ENCODE measurements at places on chromosomes 7 and 10.

GRCh38 chr10:130652544-130652943 is 516.4 kb downstream of the GLRX3 start:
- no peak for DNase-seq

DNA sequence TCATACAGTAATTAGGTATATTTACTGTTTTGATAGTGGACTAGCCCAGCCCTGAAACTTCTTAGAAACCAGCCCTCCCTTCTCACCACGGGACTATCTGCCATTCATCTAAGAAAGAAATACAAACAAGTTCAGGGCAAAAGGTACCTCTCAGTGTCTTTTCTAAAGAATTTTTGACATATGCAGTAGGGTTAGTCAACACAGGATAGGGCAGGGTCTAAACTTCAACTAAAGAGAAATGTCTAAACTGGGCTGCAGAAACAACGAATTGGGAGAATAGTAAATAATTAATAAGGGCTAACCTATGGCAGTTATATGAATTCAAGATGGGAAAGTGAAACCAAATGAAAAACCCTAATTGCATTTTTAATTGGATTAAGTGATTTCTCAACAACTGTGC is 496.6 kb downstream of the INHBA start:
- no peak for DNase-seq

GRCh38 chr10:60675236-60675635 is 103.0 kb upstream of the CDK1 start:
- DNase-seq: no peak

DNA sequence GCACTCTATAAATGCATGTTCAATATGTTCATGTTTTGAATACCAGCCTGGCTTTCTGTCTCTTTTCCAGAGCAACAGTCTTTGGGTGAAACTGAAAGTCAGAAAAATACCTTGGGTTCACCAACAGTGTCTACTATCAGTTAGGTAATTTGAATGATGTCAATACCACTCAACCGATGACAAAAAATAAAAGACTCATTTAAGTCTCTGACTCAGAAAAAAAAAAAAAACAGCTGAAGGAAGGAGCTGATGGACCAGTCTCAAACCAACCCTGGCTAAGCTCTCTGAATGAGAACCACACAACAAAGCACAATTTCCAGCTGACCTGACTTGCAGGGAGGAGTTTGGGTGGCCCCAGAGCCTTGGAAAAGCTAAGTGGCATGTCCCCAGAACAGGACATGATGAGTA is 42.5 kb downstream of the ABLIM1 start:
- no peak for DNase-seq

- no peak for DNase-seq
Measured at GRCh38 chr10:30058570-30059132, 735 bp downstream of the JCAD start.

- no peak for DNase-seq
Measured at GRCh38 chr10:124131172-124131571, 37.8 kb upstream of the CHST15 start.

- no peak for DNase-seq
Measured at GRCh38 chr7:105643851-105644250, 62.6 kb upstream of the EFCAB10 start.

GRCh38 chr7:14886533-14886932 is 16.0 kb downstream of the DGKB start:
- DNase-seq: no peak

GRCh38 chr10:15877836-15878576 is 17.7 kb upstream of the MINDY3 start:
- DNase-seq: no peak

DNA sequence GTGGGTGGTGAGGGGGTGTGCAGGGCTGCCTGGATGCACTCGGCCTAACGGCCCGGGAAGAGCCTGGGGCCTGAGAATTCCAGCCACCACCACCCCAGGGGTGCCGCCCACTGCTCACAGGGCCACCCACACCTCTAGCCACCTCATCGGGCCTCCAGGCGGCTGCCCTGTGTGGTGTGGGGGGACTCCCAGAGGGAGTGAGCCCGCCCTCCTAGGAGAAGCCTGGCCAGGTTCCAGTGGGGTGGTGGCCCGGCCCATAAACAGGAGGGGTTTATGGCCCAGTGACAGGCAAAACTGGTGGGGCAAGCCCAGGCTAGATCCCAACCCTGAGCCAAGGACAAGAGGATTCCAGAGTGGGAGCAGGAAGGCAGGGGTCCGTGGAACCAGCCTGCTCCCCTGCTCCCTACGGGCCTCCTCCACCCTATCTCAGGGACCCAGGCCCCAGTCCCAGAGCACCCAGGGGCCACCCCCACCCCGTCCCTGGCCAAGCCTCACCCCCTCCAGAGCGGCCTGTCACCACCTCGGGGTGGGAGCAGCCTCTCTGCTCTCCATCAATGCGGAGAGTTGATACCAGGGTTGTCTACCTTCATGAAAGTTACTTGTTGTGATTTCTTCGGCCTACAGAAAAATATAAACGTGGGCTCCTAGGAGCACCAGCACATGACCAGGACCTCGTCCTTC is 20.2 kb upstream of the PDGFA start:
- no peak for DNase-seq

- no peak for DNase-seq
Measured at GRCh38 chr10:77109351-77109994, 528.1 kb downstream of the KCNMA1 start.

DNA sequence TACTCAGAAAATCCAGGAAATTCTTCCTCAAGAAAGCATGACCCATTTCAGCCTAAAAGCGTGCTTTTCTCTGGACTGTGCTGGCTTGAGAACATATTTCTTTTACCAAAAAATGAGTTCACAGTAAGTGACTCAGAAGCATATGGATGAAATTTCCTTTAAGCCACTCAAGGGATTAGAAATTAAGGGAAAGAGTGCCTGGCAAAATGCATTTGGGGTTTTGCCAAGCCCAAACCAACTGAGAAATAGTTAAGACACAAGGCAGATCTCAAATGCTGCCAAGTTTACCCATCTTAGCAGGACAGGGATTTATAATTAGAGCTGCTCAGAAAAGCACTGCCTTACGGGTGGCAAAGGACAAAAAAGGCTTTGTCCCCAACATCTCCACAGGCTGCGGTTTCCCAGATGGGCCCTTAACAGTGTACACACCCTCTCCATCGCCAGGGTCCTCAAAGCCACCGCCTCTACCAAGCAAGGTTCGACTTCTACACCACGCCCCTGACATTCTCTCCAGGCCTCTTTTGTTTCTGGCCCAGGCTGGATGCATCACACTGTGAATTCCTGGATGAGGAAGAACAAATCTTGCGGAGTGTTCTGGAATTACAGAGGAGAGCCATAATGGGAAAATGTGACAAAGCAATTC is 30.1 kb upstream of the CDHR3 start:
- no peak for DNase-seq

- no peak for DNase-seq
Measured at GRCh38 chr10:59895629-59896116, 10.7 kb downstream of the CCDC6 start.

DNA sequence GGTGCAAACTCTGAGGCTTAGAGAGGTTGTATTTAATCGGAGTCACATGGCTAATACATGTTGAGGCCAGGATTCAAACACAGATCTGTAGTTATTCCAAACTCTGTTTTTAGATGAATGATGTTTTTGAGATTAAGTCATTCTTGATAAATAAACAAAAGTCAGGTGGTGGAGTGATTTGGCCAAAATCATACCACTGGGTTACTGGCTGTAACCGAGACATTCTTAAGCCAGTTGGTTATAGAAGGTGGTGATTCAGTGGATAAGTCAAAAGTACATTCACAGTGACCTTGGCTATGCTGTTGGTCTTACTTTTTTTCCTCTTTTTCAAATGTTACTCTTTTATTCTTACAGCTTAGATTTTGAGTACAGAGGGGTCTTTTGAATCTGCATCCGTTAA is 361.4 kb downstream of the KIF20B start:
- DNase-seq: no peak

GRCh38 chr7:142746264-142746663 is 3.0 kb upstream of the PRSS1 start:
- DNase-seq: no peak

- DNase-seq: no peak
Measured at GRCh38 chr7:155594961-155595366, 48.6 kb upstream of the CNPY1 start.

- no peak for DNase-seq
Measured at GRCh38 chr10:131043039-131043691, 268.4 kb downstream of the TCERG1L start.
